ENCODE measurements at places on chromosomes 1 and 21. TPM values are rescaled to one million over a fixed set of nuclear protein-coding genes. Genes with fewer than 3 reads are reported as not detected.

Gene COL11A1
- total RNA-seq = 0.88 TPM

DNA sequence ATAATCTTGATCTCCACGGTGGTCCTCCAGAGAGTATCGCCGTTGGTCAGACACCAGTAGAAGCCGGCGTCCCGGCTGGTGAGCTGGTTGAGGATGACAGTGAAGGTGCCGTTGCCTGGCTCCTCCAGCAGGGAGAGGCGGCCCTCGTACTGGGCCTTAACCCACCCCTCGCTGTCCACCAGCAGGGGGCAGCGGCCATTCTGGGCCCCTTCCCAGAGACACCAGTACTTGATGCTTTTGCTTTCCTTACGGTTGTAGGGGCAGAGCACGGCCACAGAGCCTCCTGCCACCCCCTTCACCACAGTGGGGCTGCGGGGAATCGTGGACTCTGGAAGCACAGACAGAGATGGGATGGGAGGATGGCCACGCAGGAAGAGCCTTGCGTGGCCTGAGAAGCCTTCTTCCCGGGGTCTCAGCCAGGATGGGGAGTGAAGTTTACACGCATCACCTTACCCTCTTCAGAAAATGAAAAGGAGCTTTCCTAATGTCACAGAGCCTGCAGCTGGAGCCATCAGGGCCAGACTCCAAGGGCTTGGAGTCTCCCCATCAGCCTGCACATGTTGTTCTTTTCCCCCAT lies 10.7 kb downstream of the PIGR start:
- DNase-seq = no peak

DNA sequence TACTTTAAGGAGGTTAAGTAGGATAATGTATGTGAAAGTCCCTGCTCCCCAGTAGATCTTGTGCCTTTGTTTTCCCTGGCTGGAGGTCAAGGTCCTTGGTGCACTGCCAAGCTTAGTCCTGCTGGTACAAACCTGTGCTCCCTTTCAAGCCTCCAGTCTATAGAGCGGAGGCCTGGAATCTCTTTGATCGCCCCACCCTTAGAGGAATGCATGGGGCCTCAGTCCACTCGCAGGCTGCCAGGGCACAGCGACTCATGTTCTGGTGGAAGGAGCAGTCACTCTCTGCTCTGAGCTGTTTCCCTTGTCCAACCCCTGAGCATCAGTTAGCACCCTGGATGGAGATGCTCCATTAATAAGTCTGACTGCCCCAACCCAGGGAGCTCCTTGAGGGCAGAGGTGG lies 121.8 kb downstream of the HMGB4 start:
- DNase-seq = no peak

- no peak for DNase-seq
Observed at GRCh38 chr21:45836694-45837670, 144.6 kb upstream of the COL6A1 start.

- DNase-seq = no peak
Observed at GRCh38 chr1:33460947-33461629, 11.4 kb upstream of the ZSCAN20 start.

Gene KRTAP19-7
- not detected for total RNA-seq

DNA sequence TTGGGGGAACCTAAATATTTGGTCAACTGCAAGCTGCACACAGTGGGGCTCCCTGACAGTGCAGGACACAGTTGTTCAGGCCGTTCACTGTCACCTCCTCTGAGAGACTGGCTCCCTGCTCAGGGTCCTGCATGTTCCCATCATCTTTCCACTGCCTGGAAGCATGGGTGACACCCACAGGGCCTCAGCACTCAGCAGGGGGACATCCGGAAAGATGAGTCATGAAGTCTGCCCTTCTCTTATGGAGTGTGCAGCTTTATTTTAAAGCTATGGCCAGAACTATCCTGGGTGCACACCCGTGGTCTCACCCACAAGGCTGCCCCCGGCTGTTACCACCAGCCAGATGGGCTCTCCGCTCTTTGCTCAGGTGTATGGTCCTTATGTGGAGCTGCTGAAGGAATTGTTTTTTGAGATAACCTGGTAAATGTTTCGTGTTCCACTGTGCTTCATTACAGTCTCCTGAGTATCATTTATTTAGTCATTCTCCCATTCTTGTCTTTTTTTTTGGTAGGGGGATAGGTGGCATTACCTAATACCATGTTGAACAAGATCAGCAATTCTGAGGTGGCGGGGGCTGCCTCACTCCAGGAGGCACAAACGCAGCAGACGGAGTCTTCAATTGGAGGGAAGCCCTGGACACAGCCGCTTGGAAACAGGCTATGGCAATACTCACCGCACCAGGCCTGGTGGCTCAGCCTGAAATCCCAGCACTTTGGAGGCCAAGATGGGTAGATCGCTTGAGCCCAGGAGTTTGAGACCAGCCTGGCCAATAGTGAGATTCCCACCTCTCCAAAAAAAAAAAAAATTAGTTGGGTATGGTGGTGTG lies 14.3 kb downstream of the TRIM11 start:
- DNase-seq = no peak

Gene GPR161
- 2.5 TPM for total RNA-seq

- DNase-seq = no peak
Observed at GRCh38 chr1:111570781-111571181, 48.8 kb upstream of the RAP1A start.

DNA sequence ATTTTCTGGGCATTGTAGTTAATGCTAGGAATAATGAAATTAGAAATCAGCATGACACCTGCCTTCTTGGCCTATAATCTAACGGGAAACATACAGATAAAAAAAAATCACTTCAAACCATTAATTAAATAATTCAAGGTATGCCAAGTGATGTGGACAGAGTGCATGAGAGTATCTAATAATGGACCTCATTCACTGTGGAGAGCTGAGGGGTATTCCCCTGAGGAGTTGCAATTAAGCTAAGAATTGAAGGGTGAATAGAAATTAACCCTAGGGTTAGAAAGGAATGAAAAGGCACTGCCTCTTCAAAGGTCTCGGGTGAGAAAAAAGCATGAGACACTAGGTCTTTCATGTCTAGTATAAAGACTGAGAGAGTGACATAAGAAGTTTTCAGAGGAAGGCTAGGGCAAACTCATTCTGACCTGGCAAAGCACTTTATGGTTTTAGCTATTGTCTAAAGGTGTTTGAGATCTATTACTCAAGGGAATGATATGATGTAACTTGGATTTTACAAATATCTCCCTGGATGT lies 466.1 kb downstream of the KCNT2 start:
- DNase-seq = no peak

DNA sequence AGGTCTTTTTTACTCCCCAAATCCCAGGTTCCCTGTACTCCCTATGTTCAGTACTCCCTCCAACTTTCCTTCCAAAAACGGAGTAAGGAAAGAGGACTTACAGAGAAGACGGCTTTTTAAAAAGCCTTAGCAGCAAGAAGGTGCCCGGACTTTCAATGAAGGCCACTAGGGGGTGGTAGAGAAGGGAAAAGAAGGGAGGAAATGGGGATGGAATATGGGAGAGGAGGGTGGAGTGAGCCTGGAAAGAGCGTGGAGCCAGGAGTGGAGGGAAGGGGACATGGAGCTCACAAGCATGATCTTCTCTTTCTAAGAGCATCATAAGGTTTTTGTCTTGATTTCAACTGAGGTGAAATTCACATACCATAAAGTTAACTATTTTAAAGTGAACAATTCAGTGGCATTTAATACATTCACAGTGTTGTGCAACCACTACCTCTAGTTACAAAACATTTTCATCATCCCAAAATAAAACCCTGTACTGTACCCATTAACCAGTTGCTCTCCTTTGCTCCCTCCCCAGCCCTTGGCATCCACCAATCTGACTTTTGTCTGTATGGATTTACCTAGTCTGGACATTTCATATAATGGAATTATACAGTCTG lies 129.9 kb downstream of the ZNF281 start:
- peak; percentile 78 for DNase-seq

Gene SOAT1
- 36.1 TPM for total RNA-seq

DNA sequence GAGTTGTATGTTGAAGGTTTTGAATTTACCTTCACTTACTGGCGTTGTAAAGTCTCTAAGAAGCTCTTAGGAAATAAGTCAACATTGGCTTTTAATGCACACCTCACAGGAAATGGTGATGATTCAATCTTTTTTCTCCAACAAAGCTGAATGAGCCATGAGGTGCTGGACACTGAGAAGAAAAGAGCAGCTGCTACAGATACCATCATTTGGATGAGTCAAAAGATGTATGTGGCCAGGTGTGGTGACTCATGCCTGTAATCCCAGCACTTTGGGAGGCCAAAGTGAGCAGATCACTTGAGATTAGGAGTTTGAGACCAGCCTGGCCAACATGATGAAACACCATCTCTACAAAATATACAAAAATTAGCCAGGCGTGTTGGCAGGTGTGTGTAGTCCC lies 3.3 kb upstream of the IL23R start:
- DNase-seq = no peak

Gene TOR1AIP2
- total RNA-seq = 66.8 TPM

- DNase-seq = no peak
Observed at GRCh38 chr21:28644762-28645161, 347.9 kb downstream of the LTN1 start.

DNA sequence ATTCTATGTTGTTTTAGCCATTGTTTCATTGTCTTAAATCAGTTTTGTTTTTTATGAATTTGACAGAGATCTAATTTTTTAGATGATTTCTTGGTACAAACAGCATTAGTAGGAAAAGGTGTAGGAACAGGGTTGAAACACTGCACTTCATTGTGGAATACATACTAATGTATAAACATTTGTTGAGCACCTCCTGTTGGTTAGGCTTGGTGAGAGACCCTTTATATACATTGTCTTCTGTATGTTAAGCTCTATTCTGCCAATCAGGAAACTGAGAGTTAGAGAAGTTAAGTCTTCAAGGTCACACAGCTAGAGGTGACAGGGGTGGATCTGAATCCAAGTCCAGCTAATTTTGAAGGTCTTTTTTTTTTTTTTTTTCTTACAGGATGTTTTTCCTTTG lies 192.7 kb downstream of the VPS13D start:
- no peak for DNase-seq

DNA sequence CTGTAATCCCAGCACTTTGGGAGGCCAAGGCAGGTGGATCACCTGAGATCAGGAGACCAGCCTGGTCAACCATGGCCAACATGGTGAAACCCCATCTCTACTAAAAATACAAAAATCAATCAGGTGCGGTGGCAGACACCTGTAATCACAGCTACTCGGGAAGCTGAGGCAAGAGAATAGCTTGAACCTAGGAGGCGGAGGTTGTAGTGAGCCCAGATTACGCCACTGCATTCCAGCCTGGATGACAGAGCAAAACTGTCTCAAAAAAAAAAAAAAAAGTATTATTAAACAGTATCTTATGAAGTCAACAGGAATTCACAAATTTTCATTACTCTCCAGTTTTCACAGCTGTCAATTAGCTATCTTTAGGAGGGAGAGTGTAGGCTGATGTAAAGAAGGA lies 3.8 kb downstream of the ACBD6 start:
- DNase-seq = no peak

Gene CAMK1G
- 0.21 TPM for total RNA-seq

Gene B3GALNT2
- 24.9 TPM for total RNA-seq

DNA sequence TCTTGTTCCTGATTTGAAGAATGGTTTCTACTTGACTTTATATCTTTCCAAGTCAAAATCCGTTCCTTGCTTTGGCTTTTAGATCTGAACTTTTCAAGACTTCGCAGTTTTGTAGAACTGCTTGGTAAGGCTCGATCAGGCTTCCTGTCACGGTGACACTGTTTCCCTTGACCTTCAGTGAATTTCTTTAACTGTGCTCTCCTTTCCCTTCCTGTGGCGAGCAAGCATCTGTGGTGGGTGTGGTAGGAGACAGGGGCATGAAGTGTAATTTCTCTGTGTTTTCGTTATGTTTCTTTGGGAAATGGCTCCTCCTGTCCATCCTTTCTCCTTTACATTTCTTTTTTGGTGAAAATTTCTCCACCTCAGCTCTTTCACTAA lies 10.4 kb downstream of the STYXL2 start:
- no peak for DNase-seq

DNA sequence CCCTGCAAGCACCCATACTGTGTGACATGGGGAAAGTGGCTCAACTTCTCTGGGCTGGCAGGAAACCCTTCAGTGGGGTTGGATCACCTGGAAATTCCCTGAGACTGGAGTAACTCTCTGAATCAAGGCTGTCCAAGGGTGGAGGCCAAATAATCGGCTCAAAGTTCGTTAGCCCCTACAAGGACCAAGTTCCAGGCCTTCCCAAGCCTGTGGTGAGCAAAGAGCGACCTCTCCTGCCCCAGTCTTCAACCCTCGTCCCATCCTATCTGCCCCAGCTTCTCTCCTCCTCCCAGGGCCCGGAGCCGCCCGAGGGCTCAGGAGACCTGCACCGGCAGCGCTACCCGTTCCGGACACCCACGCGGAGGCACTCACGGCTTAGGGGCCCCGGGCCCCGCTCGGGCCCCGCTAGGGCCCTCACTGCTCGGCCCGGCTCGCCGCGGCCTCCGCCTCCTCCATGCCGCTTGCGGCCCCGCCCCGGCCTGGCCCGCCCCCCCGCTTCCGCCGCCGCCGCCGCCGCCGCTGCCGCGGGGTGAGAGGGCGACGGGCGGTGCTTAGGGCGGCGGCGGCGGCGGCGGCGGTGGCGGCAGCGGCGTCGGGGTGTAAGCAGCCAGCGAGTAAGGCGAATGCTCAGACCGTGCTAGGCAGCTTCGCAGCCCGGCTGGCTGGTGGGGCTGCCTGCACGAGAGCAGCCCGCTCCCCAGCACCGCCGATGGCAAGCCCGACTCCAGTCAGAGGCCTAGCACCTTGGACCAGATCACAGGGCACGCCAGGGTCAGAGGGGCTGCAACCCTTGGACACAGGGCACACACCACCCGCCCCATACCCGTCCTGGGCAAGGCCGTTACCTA lies at the start of gene POMGNT1:
Gene POMGNT1, minus strand, starts transcription at position 471 of the 848 bp plus-strand sequence. CDS start 613 bp downstream, outside the sequence.
- peak; percentile 74 for DNase-seq

Gene CNTN2
- total RNA-seq = 0.20 TPM

- no peak for DNase-seq
Observed at GRCh38 chr1:59266927-59267293, 30.0 kb upstream of the FGGY start.

Gene ELOA
- total RNA-seq = 33.0 TPM

Gene KCNC4
- total RNA-seq = 6.7 TPM

Gene PLPPR4
- 0.48 TPM for total RNA-seq

Gene LRRC8C
- total RNA-seq = 1.2 TPM

- DNase-seq = peak; percentile 78
Observed at GRCh38 chr1:207049974-207050391, 1.0 kb downstream of the YOD1 start.

- no peak for DNase-seq
Observed at GRCh38 chr1:226881515-226882185, 11.2 kb downstream of the PSEN2 start.

Gene TMIGD3
- 0.42 TPM for total RNA-seq

DNA sequence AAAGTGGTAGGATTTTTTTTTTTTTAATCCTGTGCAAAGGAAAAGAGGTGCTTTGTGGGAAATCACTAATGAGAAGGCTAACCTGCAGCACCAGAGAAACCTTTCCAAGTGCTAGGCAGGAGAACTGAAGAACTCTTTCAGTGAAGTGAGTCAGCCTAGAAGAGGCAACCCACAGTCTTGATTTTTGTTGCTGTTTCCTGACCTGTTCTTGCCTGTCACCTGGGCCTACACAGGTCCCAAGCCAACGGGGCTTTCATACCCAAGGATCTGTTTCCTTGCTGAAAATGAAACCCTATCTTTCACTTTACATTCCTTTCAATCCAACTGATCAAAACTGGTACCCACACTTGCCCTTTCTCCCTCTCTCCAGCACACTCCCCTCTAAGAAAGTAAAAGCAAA lies 7.1 kb upstream of the IKBKE start:
- no peak for DNase-seq

Gene TRPM2
- 2.6 TPM for total RNA-seq

Gene LRRC38
- not detected for total RNA-seq

Gene OR2L3
- total RNA-seq = not detected
